Left ventricle myocardium inferior (tissue), 1 donor: ENCODE measurements at places on chromosomes 1 and 21. TPM values are rescaled to one million over a fixed set of nuclear protein-coding genes. Genes with fewer than 3 reads are reported as not detected.

DNA sequence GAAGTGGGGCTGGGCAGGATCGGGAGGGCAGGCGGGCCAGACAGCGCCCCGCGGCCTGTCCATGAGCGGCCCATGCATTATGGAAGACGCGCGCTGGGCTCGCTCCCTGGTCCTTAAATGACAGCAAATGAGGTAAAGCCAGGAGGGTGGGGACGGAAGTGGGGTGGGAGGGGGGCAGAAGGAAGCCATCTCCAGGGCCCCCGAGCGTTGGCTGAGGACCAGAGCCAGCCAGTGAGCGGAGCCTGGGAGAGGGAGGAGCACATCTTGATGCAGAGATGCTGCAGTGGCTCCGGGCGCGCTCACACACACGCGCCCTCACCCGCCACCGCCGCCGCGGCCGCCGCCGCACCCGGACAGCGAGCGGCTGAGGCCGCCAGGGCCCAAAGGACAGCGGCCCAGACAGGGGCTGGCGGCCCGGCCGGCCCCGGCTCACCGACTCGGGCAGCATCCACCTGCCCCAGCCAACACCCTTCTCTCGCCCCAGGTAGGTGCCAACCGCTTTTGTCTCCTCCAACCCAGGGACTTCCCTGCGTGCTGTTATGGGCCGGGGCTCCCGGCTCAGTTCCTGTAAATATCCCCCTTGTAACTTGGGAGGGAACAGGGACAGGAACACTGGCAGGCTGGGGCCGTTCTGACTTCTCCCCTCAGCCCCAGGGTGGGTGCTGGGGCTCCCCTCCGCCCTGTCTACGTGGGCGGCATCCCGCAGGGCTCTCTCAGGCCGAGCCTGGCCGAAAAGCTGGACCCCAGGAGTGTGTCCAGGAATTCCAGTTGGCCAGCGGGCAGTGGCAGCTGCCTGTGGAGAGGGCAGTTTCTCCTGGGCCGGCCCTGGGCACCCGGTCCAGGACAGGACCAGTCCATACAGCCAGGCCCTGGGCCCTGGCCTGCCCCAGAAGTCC, at the start of gene CNTN2:
Gene CNTN2, plus strand, starts transcription at position 302 of the 896 bp plus-strand sequence. CDS start 9,974 bp downstream, outside the sequence.
- no peak within 1 kb of the TSS for H3K27ac ChIP-seq
- H3K4me1 ChIP-seq: peaks cover 9% of the 10 kb centered on the region
- H3K27me3 ChIP-seq: peaks cover 82% of the 10 kb centered on the region

DNA sequence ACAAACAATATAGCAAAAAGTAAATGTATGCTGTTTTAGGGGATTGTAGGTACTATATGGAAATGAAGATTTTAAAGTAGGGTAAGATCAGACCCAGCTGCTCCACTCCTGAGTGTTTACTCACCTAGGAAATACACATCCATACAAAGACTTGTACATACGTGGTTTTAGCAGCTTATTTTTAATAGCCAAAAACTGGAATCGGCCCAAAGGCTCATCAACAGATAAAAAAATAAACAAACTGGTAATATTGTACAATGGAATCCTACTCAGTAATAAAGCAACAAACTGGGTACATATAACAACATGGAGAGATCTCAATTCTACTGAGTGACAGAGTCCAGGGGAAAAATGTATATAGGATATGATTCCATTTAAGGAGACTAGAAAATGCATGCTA, 179.2 kb upstream of the TMEM51 start:
- H3K27me3 ChIP-seq: no peaks in the 10 kb centered on the region
- peaks cover 30% of the 10 kb centered on the region for H3K4me1 ChIP-seq
- H3K36me3 ChIP-seq: no peaks in the 10 kb centered on the region

DNA sequence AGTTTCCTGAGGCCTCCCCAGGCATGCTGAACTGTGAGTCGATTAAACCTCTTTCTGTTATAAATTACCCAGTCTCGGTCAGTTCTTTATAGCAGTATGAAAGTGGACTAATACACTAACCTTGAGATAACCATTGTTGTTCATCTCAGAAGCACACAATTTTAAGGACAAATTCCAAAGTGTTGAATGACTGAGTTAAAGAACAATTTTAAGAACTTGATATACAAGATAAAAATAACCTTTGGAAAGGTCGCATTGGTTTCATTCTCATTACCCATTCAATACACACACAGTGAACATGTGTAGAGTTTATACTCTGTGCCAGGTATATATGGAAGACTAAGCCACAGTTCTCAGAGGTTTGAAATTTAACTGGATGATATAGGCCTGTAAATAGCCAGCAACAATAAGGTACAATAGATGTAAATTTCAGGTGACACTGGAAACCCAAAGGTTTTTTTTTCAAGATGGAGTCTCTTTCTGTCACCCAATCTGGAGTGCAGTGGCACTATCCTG, 19.1 kb upstream of the SRSF10 start:
- no peaks in the 10 kb centered on the region for H3K27me3 ChIP-seq
- DNase-seq: no peak
- no peak overlapping the region for H3K27ac ChIP-seq
- H3K4me1 ChIP-seq: peaks cover 11% of the 10 kb centered on the region

- H3K4me1 ChIP-seq: no peaks in the 10 kb centered on the region
- H3K4me3 ChIP-seq: no peak overlapping the region
- no peak overlapping the region for H3K27ac ChIP-seq
- no peak for DNase-seq
Measured at GRCh38 chr1:58608945-58609344, 31.9 kb upstream of the TACSTD2 start.

DNA sequence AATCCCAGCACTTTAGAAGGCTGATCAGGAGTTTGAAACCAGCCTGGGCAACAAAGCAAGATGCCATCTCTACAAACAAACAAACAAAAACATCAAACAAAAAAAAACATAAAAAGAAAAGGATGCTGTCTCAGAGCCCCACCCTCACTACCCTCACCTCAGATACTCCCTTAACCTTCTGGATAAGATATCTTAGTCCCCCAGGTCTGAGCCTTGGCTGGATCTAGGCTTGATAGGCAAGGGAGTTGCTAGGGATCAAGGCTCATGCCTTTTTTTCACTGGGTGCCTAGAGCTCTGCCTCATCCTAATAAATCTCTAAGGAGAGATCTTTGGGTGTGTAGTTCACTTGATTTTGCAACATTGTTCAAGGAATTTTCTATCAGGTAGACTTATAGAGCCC, 7.4 kb downstream of the HDAC1 start:
- DNase-seq: no peak
- no peak overlapping the region for H3K4me3 ChIP-seq
- H3K36me3 ChIP-seq: peaks cover 20% of the 10 kb centered on the region
- no peak overlapping the region for H3K27ac ChIP-seq
- no peaks in the 10 kb centered on the region for H3K27me3 ChIP-seq

DNA sequence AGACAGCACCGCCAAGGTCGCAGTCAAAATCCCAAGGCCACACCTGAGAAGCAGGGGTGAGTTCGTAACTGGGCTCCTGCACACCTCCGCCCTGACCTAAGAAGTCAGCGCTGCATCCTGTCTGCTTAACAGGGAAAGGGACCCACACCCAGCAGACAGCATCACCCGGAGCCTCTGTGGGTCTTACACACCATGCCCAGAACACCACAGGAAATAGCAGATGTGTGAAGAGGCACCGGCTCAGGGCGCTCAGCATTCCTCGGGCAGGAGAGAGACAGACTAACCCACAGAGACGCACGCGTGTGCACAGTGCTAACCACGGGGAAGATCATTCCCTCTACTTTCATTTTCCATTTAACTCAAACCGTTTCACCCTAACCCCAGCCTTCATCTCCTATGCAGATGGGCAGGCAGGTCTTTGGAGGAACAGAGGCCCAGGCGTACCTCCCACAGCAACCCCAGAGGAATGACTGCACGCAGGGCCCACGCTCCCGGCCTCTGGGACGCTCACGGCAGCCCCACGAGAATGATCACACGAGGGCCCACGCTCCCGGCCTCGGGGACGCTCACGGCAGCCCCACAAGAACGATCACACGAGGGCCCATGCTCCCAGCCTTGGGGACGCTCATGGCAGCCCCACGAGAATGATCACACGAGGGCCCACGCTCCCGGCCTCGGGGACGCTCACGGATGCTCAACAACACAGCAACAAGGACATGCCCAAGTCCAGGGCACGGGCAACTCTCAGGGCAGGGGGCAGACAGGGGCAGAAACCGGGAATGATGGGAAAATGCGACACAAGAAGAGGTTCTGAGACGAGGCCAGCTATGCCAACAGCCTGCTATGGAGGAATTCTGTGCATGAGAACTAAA, 20.9 kb downstream of the POFUT2 start:
- no peaks in the 10 kb centered on the region for H3K27me3 ChIP-seq
- H3K4me1 ChIP-seq: no peaks in the 10 kb centered on the region
- H3K27ac ChIP-seq: no peak overlapping the region
- DNase-seq: no peak
- H3K36me3 ChIP-seq: peaks cover 76% of the 10 kb centered on the region

GRCh38 chr1:33141781-33142180, 40.1 kb downstream of the TRIM62 start:
- H3K27ac ChIP-seq: peak overlapping the region; percentile 64
- peaks cover 14% of the 10 kb centered on the region for H3K4me1 ChIP-seq
- H3K27me3 ChIP-seq: no peaks in the 10 kb centered on the region
- peaks cover 15% of the 10 kb centered on the region for H3K36me3 ChIP-seq
- no peak for DNase-seq
- H3K4me3 ChIP-seq: no peak overlapping the region

DNA sequence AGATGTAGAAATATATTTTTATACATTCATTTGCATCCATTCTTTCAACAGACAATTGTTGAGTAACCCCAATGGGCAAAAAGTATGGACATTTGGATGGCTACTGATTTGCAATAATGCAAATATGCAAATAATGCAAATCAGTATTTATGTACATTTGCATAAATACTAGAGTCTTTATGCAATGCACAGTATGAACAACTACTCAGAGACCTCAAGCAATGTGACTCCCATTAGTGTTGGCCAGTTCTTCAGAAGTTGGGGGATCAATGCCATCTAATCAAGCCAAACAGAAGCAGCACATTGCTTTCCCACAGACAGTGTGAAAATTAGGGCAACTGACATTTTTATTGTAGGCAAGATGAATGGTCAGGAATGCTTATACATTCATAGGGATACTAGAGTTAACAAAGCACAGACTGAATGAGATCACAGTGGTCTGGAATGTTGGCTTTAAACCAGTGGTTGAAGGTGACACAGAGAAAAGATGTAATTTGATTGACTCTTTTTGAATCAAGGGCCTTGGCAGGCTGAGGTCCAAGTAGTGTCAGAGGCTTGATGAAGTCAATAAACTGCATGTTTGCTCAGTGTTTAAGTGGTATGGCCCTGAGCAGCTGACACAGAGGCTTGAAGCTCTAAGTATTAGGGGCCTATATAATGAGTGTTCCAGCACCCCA, 256.6 kb downstream of the CTH start:
- H3K27me3 ChIP-seq: no peaks in the 10 kb centered on the region
- DNase-seq: no peak
- H3K4me1 ChIP-seq: peaks cover 26% of the 10 kb centered on the region
- H3K36me3 ChIP-seq: no peaks in the 10 kb centered on the region
- no peak overlapping the region for H3K27ac ChIP-seq

DNA sequence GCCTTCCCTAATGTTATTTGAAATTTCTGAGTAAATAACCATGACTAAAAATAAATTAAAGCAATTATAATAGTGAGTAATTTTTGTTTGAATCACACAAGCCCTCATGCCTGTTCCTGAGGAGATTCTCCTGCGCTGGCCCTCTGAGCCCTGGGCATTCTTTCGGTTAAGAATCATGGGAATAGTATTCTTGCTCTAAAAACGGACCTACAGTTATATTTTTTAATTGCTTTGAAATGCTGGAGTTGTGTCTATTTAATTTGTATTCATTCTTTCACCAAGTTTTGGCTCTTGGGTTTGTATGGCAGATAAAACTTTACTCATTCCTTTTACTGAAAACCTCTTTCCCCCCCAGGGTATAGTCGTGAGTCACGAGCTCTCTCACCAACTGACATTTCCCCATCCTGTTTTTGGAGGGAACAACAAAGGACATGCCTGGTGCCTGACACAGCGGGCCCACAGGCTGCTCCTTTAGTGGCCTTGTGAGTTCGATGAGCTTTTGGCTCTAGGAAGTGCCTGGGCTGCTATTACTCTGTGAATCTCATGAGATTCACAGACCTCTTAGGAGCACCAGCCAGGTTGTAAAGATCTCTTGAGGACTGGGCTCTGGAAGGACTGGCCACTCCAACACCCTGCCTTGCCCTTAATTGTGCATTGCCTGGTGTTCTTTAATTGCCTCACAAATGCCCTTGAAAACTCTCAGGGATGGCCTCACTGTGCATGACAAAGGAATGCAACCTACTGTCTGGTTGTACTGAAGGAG, 58.6 kb downstream of the DDR2 start:
- H3K27ac ChIP-seq: peak overlapping the region; percentile 85
- H3K27me3 ChIP-seq: no peaks in the 10 kb centered on the region
- H3K4me1 ChIP-seq: peaks cover 79% of the 10 kb centered on the region
- H3K4me3 ChIP-seq: no peak overlapping the region

DNA sequence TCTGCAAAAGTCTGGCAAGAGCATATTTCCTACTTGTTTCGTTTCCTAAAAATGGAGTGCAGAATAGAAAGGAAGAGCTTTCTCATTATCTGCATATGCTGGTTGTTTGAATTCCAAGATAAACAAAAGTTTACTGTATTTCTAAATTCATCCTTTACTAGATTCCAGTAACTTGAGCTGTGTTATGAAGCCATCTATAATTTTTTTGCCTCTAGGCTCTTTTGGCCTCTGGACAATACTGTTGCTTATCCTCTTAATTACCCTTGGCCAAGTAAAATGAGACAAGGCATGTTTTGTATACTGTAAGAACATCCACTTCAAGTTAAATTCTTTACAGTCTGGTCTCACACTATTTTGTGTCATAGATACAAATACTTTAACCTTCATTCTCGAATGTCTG, 45.6 kb upstream of the HFM1 start:
- H3K36me3 ChIP-seq: no peaks in the 10 kb centered on the region
- H3K4me3 ChIP-seq: no peak overlapping the region

GRCh38 chr1:206681359-206681758, 3.3 kb upstream of the MAPKAPK2 start:
- DNase-seq: no peak
- H3K27ac ChIP-seq: no peak overlapping the region
- no peaks in the 10 kb centered on the region for H3K36me3 ChIP-seq
- peaks cover 44% of the 10 kb centered on the region for H3K4me1 ChIP-seq
- no peaks in the 10 kb centered on the region for H3K27me3 ChIP-seq

DNA sequence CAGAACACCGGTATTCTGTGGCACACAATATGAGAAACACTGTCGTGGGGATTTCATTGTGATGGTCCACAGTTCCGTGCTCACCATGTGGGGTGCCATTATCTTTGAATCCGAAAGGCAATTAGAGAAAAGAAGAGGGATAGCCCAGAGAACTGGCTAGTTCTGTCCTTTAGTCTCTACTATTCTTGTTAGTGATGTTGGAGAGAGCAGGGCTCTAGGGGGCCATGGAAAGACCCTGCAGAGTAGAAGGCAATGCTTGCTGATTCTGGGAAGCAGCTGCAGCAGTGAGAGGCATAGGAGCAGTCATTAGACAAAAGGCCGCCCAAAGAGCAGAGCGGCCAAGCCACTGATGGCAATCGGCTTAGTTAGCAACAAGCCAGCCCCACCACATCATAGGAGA, 146.3 kb downstream of the TSEN15 start:
- H3K4me3 ChIP-seq: no peak overlapping the region
- H3K36me3 ChIP-seq: no peaks in the 10 kb centered on the region
- H3K27ac ChIP-seq: no peak overlapping the region
- DNase-seq: no peak
- peaks cover 17% of the 10 kb centered on the region for H3K4me1 ChIP-seq
- no peaks in the 10 kb centered on the region for H3K27me3 ChIP-seq

UBE2U gene
- total RNA-seq: 0.85 TPM

MIGA1 gene
- total RNA-seq: 11.2 TPM

F5 gene
- 14.7 TPM for total RNA-seq

MYOC gene
- total RNA-seq: 1.0 TPM

S100A9 gene
- 62.2 TPM for total RNA-seq

KCNE2 gene
- total RNA-seq: not detected

FMN2 gene
- total RNA-seq: not detected

NPL gene
- 5.3 TPM for total RNA-seq

RUNX1 gene
- 1.5 TPM for total RNA-seq

SLAMF9 gene
- total RNA-seq: not detected
